ENCODE measurements at places on chromosomes 3 and 15. TPM values are rescaled to one million over a fixed set of nuclear protein-coding genes. Genes with fewer than 3 reads are reported as not detected.

DNA sequence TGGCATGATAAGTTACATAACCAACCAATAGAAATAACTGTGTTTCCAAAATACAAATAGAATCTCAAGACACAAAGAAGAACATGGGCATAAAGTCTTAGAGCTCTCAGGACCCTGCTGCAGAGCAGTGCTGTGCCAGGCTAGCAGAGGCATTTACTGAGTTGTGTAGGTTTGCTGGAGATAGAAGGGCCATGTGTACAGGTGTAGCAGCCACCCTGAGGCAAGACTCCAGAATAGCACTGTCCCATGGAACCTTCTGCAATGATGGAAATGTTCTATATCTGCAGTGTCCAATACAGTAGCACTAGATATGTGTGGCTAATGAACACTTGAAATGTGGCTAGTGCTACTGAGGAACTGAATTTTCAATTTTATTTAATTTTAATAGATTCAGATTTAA lies 267.0 kb upstream of the UMPS start:
- H3K4me1 ChIP-seq: no peaks in the 10 kb centered on the region
- H3K27me3 ChIP-seq: no peaks in the 10 kb centered on the region
- no peak overlapping the region for H3K4me3 ChIP-seq
- H3K36me3 ChIP-seq: no peaks in the 10 kb centered on the region
- no peak overlapping the region for H3K27ac ChIP-seq

The WDR49 gene
- 0.23 TPM for total RNA-seq

DNA sequence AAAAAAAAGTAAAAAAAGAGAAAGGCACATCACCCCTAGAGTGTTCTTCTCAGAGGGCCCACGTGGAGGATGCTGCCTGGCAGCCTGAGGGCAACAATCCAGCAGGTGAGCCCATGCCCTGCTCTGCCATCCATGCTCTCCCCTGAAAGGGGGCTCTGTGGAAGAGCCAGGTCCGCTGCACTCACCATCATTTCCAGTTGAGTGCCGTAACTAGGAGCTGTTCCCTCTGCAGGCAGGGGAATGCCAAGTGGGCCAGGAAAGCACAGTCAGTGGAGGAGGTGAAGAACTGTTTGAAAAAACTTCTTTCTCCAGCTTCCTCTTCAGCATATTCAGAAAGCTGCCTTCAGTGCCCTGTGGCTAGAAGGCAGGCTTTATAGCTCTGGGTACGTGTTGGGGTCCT lies 84.1 kb downstream of the ABHD5 start:
- no peak for DNase-seq
- H3K27me3 ChIP-seq: no peaks in the 10 kb centered on the region
- H3K27ac ChIP-seq: no peak overlapping the region
- no peaks in the 10 kb centered on the region for H3K36me3 ChIP-seq
- H3K4me1 ChIP-seq: peaks cover under 1% of the 10 kb centered on the region

GRCh38 chr15:77898811-77899730 lies 178.4 kb downstream of the TBC1D2B start:
- no peak overlapping the region for H3K27ac ChIP-seq
- H3K4me1 ChIP-seq: no peaks in the 10 kb centered on the region
- no peaks in the 10 kb centered on the region for H3K27me3 ChIP-seq

The CYP8B1 gene
- total RNA-seq: 21.2 TPM

DNA sequence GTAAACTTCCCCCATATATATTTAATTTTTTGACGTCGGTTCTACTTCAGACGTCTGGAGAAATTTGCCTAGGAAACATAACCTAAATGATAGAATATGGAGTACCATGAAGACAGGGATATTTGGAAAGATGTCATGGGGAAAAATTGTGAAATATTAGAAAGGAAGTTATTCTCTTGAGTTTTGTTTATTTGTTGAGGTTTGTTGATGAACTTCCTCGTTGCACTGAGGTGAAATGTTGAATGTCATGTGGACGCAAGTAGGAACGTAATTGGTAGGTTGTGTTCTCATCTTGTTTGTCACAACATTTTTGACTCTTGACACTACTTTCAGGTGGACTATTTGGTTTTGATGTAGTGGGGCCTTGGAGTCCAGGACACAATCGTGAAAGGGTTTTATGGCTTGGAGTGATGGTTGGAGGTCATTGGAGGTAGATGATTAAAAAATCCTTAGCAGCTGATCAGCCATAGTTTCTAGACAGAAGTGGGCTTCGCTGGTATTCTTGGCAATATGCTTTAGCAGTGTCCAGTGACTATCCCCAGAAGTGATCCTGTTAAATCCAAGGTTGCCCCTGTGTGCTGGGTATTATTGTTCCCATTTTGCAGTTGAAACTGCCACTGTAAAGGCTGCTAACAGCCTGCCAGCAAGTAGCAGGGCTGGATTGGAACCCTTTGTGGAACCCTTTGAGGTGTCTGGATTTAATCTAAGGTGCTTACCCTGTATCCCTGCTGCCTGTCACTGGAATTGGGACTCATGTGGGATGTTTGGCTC lies 1.5 kb downstream of the ABHD5 start:
- H3K36me3 ChIP-seq: no peaks in the 10 kb centered on the region
- H3K27ac ChIP-seq: no peak overlapping the region
- peak overlapping the region; percentile 79 for H3K4me3 ChIP-seq
- H3K27me3 ChIP-seq: no peaks in the 10 kb centered on the region
- no peak for DNase-seq
- peaks cover 44% of the 10 kb centered on the region for H3K4me1 ChIP-seq

The THOC7 gene
- 11.7 TPM for total RNA-seq

The SLC28A2 gene
- 0.19 TPM for total RNA-seq

The NMB gene
- total RNA-seq: 1.1 TPM

The GPR171 gene
- total RNA-seq: 0.19 TPM

DNA sequence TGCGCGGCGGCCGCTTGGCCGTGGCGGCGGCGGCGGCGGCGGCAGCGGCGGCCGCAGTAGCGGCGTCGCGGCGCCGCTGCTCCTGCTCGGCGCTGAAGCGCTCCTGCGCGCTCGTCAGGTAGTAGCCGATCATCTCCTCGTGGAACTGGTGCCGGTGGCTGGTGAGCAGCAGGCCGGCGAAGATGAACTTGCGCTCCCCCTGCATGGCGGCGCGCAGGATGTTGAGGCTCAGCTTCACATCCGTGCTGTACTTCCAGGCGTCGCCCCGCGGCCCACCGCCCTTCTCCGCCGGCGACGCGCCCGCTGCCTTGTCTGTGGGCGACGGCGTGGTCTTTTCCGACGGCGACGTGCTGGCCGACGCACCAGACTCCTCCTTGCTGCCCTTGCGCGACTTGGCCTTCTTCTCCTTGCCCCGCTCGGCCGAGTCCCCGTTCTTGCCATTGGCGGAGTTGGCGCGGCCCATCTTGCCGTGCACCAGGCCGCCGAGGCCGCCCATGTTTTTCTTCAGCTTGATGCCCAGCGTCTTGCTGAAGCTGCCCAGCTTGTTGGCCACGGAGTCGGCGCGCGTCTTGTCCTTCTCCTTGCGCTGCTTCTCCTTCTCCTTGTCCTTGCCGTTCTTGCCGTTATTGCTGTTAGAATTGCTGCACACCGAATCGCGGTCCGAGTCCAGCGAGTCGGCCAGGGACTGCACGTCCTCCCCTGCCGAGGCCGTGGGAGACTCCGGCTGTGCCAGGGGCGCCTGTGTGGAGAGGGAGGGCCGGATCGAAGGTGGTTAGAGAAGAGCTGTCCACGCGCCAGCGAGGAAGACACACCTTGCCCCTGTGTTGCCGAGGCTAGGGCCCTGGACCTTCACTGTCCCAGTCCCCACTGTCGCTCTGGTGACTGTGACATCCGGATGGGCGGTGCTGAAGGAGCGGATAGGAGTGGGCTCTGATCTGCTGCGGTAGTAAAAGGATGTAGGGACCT lies 157.6 kb downstream of the KLF13 start:
- no peaks in the 10 kb centered on the region for H3K27me3 ChIP-seq
- H3K27ac ChIP-seq: no peak overlapping the region
- H3K4me1 ChIP-seq: peaks cover 6% of the 10 kb centered on the region
- no peak overlapping the region for H3K4me3 ChIP-seq
- H3K36me3 ChIP-seq: no peaks in the 10 kb centered on the region

GRCh38 chr3:187064210-187065115 lies 74.8 kb downstream of the RPL39L start:
- H3K36me3 ChIP-seq: peaks cover 65% of the 10 kb centered on the region
- no peak for DNase-seq
- H3K27ac ChIP-seq: peak overlapping the region; percentile 33
- H3K27me3 ChIP-seq: no peaks in the 10 kb centered on the region
- peaks cover 50% of the 10 kb centered on the region for H3K4me1 ChIP-seq

The VIPR1 gene
- total RNA-seq: 41.8 TPM

The ARL8B gene
- total RNA-seq: 36.2 TPM

The MORC1 gene
- 0.14 TPM for total RNA-seq

The BCHE gene
- 37.2 TPM for total RNA-seq

- DNase-seq: no peak
- no peak overlapping the region for H3K4me3 ChIP-seq
- H3K27me3 ChIP-seq: no peaks in the 10 kb centered on the region
- H3K27ac ChIP-seq: no peak overlapping the region
Measured at GRCh38 chr15:33852094-33852493, 116.2 kb upstream of the CHRM5 start.

The RETNLB gene
- total RNA-seq: not detected

- H3K27me3 ChIP-seq: no peaks in the 10 kb centered on the region
- H3K36me3 ChIP-seq: no peaks in the 10 kb centered on the region
- no peak for DNase-seq
- no peak overlapping the region for H3K27ac ChIP-seq
Measured at GRCh38 chr3:171417137-171417536, 43.1 kb downstream of the TNIK start.

DNA sequence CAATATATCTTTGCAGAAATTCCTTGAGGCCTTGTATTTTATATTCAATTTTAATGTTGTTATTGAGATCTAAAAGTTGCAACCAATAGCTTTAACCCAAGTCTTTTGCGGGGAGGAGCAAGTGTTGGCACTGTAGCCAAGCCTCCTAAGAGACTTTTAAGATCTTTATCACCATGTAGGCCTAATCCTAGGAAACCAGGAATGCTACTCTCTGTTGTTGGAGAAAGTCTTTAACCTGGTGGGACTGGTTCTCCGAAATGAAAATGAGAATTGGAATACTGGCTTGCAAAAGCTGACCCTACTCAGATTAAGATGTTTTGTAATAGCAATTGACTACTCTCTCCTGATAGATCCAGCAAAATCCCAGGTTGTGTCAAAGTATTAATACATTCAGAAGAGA lies 25.8 kb downstream of the SHC4 start:
- no peak overlapping the region for H3K4me3 ChIP-seq
- H3K27me3 ChIP-seq: no peaks in the 10 kb centered on the region
- no peak for DNase-seq
- no peaks in the 10 kb centered on the region for H3K36me3 ChIP-seq

The ZPLD1 gene
- total RNA-seq: 0.23 TPM

- peaks cover 3% of the 10 kb centered on the region for H3K4me1 ChIP-seq
- DNase-seq: no peak
- no peaks in the 10 kb centered on the region for H3K27me3 ChIP-seq
- H3K36me3 ChIP-seq: no peaks in the 10 kb centered on the region
- peak overlapping the region; percentile 99 for H3K27ac ChIP-seq
- H3K4me3 ChIP-seq: peak overlapping the region; percentile 92
Measured at GRCh38 chr3:19945534-19945933, 1.4 kb upstream of the RAB5A start.

DNA sequence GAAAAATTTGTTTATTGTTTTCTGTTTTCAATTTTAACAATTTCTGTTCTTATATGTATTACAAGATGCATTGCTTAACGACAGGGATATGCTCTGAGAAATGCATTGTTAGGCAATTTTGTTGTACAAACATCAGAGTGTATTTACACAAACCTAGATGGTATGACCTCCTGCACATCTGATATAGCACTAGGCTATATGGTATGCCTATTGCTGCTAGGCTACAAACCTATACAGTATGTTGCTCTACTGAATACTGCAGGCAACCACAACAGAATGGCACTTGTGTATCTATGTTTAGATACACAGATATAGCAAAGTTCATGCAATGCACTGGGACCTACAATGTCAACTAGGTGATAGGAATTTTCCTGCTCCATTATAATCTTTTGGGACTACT lies 70.1 kb downstream of the SUCNR1 start:
- H3K27me3 ChIP-seq: no peaks in the 10 kb centered on the region
- no peak for DNase-seq
- H3K36me3 ChIP-seq: no peaks in the 10 kb centered on the region
- H3K4me1 ChIP-seq: no peaks in the 10 kb centered on the region
- no peak overlapping the region for H3K27ac ChIP-seq

DNA sequence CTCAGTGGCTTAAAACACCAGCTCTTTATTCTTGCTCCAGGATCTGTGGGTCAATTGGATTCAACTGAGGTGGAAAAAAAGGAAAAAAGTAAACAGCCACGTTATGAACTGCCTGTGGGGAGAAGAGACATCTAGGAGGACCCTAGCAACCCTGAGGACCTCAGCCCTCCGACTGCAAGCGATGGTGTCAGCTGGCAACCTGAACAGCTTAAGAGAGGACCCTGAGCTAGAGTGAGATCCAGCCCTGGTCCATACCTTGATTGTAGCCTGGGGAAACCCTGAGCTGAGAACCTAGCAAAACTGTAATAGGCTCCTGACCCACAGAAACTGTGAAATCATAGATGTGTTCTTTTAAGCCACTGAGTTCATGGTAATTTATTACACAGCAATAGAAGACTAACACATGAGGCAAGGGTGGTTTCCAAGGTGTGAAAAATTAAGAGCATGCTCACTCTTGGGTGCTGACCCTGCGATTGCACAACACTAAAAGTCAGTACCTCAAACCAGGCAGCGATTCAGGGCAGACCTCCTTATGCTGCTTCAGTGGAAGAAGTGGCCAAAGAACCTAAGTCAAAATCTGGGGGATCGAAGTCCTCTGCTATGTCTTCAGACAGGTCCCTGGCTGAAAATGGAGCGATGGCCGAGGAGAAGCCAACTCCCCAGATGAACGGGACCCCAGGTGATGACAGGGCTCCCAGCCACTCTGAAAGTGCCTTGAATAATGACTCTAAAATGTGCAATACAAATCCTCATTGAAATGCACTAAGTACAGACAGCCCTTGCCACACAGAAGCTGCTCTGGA lies 57.7 kb downstream of the GASK1A start:
- no peak overlapping the region for H3K27ac ChIP-seq
- no peak overlapping the region for H3K4me3 ChIP-seq
- no peaks in the 10 kb centered on the region for H3K27me3 ChIP-seq
- DNase-seq: peak; percentile 14
- H3K36me3 ChIP-seq: no peaks in the 10 kb centered on the region

GRCh38 chr15:71380345-71380744 lies 265.1 kb downstream of the THSD4 start:
- H3K36me3 ChIP-seq: no peaks in the 10 kb centered on the region
- DNase-seq: no peak
- no peak overlapping the region for H3K4me3 ChIP-seq
- no peaks in the 10 kb centered on the region for H3K27me3 ChIP-seq

The DUOXA2 gene
- total RNA-seq: not detected

DNA sequence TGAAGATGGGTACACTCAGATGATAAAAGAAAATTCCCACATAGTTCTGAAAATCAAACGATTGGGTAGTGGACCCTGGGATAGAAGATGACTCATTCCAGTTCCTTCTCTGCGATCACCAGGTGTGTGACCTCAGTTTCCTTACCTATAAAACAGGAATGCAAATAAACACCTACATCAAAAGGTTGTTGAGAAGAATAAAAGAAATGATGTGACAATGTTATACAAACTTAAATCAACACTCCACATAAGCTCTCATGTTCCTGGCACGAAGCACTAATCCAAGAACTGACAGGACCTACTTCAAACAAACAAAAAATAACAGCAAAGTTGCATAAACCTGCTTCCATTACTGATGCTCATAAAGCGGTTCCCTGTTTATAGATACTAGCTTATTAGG lies 69.2 kb downstream of the RORA start:
- no peak overlapping the region for H3K4me3 ChIP-seq
- H3K27me3 ChIP-seq: no peaks in the 10 kb centered on the region
- H3K4me1 ChIP-seq: no peaks in the 10 kb centered on the region
- H3K27ac ChIP-seq: no peak overlapping the region

The EXOSC7 gene
- total RNA-seq: 20.0 TPM
